Epithelial cell of esophagus (primary cell): ENCODE measurements at places on chromosomes 5 and 9.

DNA sequence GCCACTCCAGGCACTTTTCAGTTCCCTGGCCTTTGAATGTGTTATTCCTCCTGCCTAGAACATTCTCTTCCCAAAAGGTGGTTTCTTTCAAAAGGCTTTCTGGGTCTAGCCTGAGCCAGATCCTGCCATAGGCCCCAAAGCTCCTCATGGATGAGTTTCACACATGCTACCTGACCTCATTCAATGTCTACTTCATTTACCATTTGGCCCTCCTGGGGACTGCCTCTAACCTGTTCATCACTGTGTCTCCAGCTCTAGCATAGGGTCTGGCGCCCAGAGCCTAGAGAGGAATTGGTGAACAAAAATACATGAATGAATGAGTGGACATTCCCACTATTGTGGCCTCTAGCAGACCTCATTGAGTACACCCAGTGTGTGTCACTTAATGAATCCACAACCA lies 5.4 kb upstream of the P4HA2 start:
- DNase-seq: no peak

DNA sequence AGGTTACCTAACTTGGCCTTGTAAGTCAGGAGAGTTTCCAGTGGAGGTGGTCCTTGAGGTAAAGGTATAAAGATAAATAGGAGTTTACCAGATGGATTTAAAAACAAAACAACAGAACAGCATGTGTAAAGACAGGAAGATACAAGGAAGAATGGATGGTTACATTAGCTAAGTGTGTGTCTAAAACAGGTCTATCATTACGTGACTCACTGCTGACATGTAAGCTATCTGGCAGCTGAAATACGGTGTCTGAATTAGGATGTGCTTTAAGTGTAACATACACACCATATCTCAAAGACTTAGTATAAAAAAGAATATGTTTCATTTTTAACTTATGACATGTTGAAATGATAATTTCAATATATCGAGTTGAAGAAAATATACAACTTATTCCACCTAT lies 405.1 kb upstream of the ADAMTSL1 start:
- peak; percentile 33 for DNase-seq

GRCh38 chr9:131487621-131488031 lies 15.1 kb upstream of the POMT1 start:
- DNase-seq: no peak

DNA sequence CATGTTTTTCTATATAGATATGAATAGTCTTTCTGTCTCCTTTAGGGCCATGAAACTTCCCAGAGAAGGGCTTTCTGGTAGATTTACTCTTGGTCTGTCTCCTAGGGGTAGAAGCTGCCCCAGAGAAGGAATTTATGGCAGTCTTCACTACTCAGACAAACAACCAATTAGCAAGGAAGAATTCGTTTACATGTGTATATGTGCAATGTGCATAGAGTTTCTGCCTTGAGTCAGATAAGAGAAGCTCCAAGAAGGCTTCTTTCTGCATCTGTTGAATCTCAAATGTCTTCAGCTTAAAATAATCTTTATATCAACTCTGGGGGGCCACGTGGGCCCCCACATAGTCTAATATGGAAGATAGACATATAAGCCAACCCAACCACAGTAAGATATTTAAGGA lies 7.6 kb upstream of the CLINT1 start:
- no peak for DNase-seq

DNA sequence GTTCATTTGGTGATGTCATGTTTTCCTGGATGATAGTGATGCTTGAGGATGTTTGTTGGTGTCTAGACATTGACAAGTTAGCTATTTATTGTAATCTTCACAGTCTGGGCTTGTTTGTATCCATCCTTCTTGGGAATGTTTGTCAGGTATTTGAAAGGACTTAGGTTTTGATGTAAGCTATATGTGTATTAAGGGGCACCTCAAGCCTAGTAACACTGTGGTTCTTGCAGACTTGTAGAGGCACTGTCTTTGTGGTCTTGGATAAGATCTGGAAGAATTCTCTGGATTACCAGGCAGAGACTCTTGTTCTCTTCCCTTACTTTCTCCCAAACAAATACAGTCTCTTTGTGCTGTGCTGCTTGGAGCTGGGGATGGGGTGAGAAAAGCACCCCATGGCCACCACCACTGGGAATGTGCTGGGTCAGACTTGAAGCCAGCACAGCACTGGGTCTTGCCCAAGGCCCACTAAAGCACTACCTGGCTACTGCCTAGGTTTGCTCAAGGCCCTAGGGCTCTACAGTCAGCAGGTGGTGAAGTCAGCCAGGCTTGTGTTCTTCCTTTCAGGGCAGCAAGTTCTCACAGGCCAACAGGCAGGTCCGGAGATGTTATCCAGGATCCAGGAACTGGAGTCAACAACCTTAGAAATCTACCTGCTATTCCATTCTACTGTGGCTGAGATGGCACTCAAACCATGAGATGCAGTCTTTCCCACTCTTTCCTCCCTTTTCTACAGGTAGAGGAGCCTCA lies 49.3 kb upstream of the GNA14 start:
- DNase-seq: peak; percentile 97

DNA sequence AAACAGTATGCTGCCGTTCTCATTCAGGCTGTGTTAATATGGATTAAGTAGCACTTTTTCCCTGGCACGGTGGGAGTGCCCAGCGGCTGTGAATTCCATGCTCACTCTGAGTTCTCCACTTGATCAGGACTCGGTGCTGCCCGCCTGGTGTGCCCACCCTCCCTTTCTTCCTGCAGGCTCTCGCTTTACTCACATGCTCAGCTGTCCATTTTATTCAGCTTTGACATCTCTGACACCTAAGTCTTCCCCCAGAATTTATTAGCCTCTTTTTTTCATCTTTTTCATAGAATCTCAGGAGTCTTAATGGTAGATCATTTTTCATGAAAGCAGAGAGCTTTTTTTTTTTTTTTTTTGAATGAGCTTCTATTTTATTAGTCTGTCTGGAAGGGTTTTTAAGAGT lies 626.5 kb downstream of the IRX1 start:
- no peak for DNase-seq

- peak; percentile 50 for DNase-seq
These were observed 678 bp downstream of the SLC2A6 start for GRCh38 chr9:133477992-133478850.

DNA sequence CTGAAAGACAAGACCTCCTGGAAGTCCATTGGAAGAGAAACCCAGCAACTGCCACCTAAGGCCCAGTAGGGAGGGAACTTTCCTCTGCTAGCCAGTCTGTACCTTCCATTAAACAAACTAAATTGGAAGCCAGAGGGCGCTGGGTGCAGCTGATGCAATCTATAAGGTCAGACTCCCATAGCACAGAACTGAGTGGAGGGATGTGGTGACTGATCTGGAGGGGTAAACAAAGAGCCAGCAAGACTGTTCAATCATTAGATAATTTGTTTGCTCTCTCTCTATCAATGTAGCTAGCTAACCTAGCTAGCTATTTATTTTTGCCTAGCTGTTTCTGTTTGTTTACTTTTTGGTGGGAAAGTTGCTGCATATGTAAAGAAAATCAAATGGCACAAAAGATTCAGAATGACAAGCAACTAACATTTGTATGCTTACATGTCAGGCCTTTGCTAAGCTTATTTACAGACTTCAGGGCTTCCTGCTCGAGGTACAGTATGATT lies 291.8 kb upstream of the DAB2 start:
- peak; percentile 68 for DNase-seq

GRCh38 chr9:21696411-21696871 lies 106.0 kb upstream of the MTAP start:
- DNase-seq: no peak

DNA sequence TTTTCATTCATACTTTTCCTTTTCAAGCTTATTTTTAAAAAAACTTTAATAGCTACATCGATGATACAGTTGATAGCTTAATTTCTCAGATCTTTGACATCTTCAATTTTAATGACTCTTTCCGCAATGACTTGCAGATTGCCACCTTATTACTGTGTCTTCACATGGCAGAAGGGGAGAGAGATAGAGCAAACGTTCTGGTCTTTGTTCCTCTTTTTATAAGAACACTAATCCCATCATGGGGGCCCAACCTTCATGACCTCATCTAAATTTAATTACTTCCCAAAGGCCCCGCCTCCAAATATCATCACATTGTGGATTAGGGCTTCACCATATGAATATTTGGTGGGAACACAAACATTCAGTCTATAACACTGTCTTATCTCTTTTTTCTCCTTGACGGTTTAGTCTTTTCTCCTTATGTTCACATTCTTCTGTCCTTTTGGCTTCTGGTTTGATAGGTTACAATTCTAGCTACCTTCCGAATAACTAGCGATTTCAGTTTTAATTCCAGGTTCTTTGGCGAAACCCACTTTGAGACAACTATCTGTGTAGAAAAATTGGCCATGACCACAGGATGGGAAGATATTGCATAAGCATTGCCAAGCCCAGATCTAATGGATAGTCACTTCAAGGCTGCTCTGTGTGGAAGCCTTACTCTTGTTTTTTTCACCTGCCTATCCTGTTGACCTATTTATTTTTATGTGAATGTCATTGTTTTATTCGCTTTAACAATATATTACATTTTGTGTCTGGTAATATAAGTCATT lies 5.0 kb downstream of the ZNF189 start:
- DNase-seq: no peak

DNA sequence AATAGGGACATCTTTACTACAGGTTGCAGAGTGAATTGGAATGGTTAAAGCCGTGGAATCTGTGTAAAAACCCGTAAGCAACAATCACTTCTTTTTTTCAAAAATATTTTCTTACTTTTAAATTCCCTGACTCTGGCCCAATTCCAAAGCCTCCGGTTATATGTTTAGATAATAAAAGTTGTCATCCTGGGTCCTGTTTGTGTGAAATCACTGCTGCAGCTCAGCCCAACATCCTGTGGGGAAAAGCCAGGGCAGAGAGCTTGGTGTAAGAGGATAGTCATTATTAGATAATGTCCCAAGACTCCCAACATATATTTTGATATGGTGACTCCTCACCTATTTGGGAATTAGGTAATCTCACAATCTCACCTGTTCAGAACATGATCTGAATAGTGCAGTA lies 586.0 kb upstream of the BRINP1 start:
- DNase-seq: no peak

- DNase-seq: peak; percentile 73
These were observed 180.9 kb downstream of the CD180 start for GRCh38 chr5:67015541-67016191.

DNA sequence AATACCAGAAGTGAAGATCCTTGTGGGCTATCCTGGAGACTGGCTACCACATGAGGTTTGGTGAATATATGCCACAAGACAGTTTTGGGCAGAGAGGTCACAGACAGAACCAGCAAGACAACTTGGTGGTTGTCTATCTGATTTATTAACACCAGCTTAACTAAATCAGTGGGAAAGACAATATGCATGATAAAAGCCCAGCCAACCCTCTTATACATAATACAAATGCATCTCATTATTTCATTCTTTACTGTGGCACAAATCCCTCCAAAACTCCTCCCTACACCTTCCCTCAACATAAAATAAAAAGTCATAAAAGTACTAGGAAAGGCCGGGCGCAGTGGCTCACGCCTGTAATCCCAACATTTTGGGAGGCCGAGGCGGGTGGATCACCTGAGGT lies 8.1 kb downstream of the HINT1 start:
- no peak for DNase-seq

DNA sequence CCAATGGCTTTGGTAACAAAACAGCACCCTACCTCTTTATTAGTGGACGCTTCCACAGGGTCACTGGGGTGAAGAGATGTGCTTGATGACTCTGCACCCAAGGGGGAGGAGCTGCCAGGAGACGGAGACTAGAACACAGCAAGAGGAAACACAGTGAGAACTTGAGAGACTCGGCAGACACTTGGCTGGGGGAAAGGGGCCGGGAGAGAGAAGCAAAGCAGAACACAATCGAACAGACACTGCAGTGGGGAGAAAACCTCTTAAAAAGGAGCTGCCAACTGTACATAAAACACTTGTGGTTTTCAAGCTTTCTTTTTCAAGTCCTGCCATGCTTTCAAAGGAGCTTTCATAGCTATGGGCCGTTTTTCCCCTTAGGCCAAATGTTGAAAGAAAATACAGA lies 151.0 kb downstream of the ENTREP1 start:
- peak; percentile 14 for DNase-seq

DNA sequence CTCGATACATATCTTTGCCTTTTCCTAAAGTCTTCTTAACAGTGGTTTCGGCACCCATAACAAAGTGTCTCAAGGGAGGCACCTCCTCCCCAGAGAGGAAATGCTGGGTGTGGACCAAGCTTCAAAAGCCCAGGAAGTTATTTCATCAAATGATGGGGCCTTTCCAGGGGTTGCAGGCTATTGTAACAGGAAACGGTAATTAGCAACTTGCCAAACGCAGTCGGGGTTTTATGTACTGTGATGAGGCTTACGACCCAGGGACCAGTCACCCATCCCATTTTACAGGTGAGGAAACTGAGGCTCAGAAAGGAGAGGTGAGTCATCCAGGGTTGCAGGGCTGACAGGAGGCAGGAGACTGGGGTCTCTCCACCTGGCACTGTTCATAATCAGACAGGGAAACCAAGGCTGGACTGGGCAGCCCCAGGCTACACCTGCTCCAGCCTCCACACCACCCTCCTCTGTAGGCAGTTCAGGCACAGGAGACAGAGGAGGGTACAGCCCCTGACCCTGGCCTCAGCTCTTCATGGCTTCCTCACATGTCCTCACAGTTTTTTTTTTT lies 30.0 kb upstream of the SUSD3 start:
- DNase-seq: no peak

DNA sequence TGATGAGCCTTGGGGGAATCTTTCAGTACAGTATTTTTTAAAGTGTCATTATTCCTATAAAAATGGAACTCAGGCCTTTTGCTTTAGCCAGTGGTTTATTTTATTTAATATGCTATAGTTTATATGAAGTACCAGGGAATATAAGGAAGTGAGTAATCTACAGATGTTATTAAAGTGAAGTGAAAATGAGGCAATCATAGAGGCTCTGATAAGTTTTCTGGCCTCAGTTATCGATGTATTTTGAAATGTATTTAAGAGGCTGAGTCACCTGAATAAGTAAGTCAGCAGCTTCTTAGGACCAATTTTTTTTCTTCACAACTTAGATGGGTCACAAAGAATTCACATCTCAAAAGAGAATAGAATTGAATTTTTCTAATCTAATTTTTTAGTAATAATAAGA lies 829.0 kb downstream of the DNAH5 start:
- DNase-seq: peak; percentile 32

- DNase-seq: peak; percentile 85
These were observed 59.8 kb upstream of the POU5F2 start for GRCh38 chr5:93800988-93801811.

DNA sequence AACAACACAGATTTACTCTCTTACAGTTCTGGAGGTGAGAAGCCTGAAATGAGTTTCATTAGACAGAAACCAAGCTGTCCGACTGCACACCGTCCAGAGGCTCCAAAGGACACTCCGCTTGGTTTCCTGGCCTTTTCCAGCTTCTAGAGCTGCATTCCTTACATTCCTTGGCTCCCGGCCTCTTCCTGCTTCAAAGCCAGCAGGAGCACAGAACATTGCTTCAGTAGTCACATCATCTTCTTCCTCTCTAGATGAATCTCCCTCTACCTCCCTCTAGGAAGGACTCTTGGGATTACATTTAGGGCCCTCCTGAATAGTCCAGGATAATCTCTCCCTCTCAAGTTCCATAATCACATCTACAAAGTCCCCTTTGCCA lies 213.3 kb downstream of the CDK5RAP2 start:
- peak; percentile 49 for DNase-seq

GRCh38 chr5:71925608-71926091 lies 181.6 kb upstream of the MAP1B start:
- no peak for DNase-seq

- no peak for DNase-seq
These were observed 158.9 kb upstream of the VCAN start for GRCh38 chr5:83312663-83313062.
